ENCODE measurements at places on chromosomes 13 and 19.
A peak's percentile ranks its signal among the peaks of the same experiment; 100 is the strongest.

DNA sequence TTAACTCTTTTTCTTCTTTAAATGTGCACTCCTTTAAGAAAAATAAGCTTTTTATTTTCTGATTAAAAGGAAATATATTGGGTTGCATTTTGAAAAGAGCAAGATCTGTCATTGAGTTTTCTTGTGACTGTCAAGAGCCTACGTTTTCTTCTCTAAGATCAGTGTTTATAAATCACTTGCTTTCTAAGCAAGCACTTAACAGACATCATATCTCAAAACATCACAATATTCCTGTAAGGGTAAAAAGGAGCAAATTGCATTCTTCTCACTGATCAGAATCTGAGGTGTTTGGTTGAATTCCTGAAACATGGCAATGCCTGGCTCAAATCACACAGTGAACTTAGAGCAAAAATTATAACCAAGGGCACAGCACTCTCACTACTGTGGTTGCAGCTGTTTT is 231.3 kb downstream of the PCDH17 start:
- no peak for DNase-seq

GRCh38 chr13:107941345-107942029 is 273.8 kb downstream of the LIG4 start:
- DNase-seq = no peak

DNA sequence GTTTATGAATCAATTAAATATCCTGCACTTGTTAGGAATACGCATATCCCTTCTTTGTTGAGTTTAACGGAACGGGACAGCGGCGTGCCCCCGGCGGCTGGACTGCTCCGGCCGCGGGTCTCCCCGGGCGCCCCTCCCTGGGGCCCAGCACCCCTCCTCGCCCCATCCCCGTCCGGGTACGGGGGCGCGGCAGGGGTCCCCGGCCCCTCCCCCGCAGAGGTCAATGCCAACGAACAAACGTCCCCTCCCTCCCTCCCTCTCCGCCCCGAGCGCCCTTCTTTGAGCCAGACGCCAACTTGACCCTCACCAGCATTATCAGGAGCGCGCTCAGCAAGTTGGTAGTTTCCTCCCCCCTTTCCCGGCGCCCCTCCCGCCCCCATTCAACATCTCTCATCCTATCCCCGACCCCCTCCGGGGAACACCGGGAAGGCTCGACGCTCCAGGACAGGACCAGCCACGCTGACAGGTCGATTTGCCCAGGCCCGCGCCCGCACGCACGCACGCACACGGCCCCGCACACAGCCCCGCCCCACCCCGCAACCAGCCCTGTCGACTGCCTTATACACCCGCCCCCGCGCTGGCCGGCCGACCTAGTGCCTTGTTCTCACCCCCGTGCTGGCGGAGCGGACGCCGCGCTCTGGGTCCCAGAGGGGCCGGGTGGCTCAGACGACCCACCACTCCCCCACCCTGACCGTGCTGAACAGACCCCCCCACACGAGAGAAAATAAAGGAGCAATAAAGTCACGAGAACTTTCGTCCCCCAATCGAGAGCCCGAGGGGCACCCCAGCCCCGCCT is 5.0 kb downstream of the LYL1 start:
- no peak for DNase-seq

GRCh38 chr19:23509686-23510450 is 114.6 kb upstream of the ZNF91 start:
- no peak for DNase-seq

GRCh38 chr13:36366031-36366430 is 19.8 kb upstream of the SPART start:
- no peak for DNase-seq

DNA sequence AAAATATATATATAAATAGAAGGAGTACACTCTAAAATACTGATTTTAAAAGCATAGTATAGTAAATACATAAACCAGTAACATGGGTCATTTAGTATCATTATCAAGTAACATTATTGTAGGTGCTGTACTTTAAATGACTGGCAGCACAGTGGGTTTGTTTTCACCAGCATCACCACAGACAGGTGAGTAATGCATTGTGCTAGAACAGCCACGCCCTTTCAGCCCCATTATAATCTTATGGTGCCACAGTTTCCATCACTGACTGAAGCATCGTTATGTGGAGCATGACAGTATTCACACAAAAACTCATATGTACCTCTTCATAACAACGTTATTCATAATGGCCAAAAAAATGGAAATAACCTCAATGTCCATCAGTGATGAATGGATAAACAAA is 88.3 kb downstream of the DHRS12 start:
- no peak for DNase-seq

GRCh38 chr13:87677496-87678371 is 6.6 kb downstream of the SLITRK5 start:
- DNase-seq = no peak

DNA sequence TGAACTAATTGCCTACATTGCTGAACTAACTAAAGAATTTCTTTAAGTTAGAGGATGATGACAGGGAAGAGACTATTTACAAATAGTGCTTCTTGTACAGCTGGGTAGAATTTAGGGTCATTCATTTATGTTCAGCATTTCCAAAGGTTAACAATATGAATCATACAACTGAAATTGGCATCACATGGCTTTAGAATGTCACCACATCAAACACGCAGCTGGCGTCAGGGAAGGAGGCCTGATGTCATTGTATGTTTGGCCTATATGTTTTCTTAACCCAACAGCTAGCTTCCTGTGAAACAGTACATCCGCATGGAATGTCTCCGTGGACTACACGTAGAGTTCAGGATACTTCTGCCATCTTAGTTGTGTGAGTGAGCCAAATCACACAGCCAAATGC is 99.0 kb upstream of the TNFSF11 start:
- DNase-seq = no peak

DNA sequence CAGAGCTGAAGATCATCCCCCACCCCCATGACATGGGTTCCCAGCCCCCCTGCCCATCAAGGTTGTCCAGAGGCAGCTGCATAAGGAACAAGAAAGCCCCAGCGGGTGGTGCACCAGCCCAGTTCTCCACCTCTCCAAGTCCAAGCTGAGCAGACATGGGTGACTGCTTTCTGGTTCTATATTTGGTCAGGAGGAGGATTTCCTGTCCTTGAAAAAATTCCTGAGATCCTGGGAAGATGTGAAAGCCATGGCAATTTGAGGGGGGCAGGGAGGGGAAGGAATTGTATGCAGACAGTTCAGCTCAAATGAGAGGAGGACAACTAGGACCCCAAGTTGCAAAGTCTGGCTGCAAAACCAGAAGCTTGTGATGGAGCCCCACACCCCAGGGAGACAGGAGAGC is 55.4 kb upstream of the ADGRE5 start:
- no peak for DNase-seq

DNA sequence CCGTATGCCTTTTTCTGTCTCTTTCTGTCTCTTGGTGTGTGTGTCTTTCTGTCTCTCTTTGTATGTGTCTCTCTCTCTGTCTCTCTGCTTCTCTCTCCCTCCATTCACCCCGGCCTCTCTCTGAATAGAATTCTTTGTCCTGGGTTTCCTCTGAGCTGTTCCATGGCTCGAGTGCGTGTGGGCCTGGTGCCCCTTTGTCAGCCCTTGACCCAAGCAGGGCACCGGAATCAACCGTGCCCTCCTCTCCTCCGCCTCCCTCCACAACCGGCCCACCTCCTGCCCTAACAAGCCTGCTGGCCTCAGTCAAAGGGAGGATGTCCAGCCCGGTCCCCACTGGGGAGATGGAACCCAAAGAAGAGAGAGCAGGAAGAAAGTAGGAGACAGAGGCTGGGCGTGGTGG is 3.2 kb downstream of the AXL start:
- DNase-seq = no peak

DNA sequence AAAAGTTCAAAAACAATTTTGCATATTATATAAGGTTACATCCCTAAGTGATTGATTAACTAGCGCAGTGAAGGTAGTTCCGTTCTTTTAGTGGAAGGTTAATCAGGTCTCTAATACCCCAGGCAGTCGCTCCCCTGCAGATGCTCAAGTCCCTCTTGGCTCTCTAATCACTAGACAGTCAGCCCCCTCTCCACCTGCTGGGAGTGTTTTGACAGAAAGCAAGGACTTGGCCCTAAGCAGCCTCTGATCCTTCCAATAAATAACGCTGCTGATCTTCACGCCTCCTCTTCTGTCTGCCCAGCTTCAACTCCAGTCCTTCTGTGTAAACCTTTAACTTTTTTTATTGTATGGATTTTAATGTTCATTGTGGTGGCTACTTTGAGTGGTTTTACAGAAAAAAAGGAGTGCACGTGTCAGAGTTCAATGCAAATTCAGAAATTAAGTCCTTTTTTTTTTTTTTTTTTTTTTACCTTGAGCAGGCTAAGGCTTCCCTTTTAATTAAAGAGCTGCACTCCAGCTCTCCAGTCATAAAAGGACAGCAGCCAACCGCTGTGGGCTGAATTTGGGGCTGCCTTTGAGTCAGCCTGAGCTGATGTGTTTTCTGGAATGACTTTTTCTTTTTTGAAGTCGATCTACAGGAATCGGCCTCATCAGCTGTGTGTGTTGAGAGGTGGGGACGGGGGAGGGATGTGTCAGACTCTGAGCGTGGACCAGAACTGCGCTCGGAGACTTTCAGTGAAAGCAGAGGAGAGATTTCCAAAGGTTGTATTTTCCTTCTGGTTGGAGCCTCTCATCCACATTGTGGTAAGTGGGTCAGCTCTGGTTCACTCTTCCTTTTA is 33.8 kb upstream of the MYO16 start:
- no peak for DNase-seq

DNA sequence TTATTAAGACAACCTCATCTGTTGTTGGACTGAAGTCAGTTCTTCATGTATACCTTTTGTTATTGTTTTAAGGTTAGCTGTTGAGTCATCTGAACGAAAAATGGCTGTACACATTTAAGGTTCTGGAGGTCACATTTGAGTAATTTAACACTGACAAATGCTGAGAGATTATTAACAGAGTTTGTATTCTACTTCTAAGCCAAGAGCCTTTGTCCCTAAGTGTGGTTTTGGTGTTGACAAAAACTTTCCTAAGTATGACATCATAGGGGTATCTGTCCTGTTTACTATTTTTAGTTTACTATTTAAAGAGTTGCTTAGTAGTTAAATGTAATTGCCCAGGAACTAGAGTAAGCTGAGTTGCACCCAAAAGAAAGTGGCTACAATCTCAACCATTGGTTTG is 71.9 kb downstream of the CDK8 start:
- DNase-seq = peak; percentile 9

DNA sequence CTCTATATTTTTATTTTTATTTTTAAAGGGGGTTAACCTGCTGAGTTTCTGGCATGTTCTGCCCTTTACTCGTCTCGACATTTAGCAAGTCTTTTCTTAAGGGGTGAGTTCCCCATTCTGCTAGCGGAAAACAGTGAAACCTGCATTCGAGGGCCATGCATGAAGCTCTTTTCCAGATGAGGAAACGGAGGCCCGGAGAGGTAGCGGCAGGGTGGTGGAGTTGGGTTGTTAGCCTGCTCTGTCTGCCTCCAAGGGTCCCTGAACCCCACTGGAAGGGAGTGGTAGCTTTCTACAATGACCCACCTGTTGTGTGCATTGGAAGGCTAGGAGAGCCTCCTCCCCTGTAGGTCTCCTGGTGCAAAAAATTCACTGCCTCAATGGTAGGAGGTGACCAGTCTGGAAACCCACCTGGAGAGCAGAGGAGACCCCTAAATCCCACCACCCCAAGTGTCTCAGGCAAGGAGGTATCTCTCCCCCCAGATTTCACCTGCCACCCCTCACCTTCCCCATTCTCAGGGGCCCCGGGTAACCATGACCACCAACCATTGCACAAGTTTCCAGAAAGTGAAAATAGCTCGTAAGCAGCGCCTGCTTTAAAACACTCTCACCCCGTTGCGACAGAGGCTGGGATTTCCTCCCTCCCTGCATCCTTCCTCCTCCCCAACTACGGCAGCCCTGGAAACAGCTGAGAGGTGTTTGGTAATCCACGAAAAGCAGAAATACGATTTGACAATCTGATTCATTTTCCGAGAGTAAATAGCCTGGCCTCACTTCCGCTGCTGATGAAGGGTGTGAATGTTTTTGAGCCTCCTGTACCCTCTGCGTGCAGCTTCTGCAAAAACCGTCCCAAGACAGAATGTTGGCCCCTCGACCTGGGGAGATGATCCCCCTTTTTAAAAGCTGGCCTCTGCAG is 3.5 kb downstream of the KLF2 start:
- DNase-seq = peak; percentile 100

DNA sequence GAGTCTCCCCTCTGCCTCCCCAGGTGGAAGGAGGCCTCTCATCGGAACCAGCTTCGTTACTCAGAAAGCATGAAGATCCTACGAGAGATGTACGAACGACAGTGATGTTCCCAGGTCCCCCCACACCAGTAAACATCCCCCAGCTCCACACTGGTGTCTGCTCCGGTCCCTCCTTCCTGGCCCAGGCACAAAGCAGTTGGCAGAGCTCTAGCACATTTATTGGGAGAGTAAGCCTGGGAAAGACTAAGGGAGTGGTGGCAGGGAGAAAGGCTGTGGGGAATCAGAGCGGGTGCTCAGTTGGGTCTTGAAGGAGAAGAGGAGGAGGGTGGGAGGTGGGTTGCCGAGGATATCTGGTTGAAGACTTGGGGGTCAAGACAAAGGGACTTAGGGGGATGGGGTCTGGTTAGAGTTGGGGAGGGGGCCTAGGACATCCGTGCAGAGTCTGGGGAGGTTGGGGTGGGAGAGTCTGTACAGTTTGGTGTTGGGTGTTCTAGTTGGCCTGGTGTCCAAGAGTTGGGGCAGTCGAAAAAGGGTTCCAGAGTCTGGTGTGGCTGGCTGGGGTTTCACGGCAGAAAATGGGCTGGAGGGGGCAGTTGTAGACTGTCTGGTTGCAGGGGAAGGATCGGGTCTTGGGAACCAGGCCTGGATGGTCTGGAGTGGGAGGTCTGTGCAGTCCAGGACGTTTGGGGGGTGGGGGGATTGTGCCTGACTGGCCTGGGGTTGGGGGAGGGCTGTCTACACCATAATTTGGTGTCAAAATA is 2.3 kb downstream of the HSPB6 start:
- no peak for DNase-seq

GRCh38 chr13:110359840-110360301 is 52.8 kb downstream of the COL4A2 start:
- no peak for DNase-seq

DNA sequence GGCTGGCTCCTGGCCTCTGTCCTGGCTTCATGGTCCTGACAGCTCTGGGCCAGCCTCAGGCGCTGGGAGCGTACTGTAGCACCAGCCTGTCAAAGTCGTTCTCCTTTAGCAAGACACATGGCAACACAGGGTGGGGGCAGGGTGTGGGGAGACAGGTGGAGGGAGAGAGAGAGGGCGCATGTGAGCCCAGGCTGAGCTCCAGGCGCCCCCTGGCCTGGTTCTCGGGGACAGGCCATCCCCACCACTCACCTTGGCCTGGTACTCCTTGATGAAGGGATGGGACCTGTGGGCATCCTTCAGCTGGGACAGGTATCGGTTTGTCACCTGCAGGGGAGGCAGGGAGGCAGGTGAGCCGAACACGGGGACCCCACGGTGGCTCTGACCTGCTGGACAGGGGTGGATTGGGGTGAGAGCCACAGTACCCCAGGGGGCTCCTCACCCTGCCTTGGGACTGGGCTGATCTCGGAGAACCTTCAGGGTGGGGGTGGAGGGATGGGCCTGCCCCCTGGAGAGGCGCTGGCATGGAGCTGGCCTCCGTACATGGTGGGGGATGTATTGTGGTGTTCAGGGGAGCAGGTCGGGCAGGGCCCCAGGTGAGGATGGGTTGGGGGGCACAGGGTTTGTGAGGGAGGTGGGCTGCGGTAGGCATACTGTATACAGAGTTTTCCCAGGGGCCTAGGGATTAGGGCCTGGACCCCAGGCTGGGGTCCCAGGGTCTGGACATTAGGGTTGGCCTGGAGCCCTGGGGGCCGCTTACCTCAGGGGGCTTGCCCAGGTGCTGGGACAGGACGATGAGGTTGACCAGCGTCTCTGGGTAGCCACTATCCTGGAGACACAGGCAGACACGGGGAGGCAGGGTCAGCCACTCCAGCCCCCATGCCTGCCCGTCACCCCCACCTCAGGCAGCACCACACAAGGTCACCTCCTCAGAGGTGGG is 3.9 kb upstream of the CERS1 start:
- DNase-seq = no peak
